Endodermal cell (in vitro differentiated cells): ENCODE measurements at places on chromosomes 16 and 17. TPM values are rescaled to one million over a fixed set of nuclear protein-coding genes. Genes with fewer than 3 reads are reported as not detected.

DNA sequence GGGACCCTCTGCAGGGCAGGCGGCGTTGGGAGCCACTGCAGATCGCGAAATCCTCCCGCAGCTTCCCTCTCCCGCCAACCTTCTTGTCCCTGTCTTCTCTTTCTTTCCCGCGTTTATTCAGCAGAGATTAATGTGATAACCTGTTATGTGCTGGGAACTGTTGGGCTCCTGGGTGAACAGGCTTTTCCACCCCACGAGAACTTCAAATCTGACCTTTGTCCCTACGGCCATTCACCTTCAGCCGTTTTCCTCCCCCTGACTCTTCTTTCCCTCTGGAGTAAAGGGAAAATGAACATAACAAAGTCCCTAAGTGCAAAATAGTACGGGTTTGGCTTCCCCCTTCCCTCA is 15.2 kb upstream of the KPNA2 start:
- H3K4me3 ChIP-seq, result peak overlapping the region; percentile 82
- H3K27me3 ChIP-seq, result no peaks in the 10 kb centered on the region
- no peaks in the 10 kb centered on the region for H3K36me3 ChIP-seq
- peaks cover 4% of the 10 kb centered on the region for H3K4me1 ChIP-seq
- H3K27ac ChIP-seq, result no peak overlapping the region

DNA sequence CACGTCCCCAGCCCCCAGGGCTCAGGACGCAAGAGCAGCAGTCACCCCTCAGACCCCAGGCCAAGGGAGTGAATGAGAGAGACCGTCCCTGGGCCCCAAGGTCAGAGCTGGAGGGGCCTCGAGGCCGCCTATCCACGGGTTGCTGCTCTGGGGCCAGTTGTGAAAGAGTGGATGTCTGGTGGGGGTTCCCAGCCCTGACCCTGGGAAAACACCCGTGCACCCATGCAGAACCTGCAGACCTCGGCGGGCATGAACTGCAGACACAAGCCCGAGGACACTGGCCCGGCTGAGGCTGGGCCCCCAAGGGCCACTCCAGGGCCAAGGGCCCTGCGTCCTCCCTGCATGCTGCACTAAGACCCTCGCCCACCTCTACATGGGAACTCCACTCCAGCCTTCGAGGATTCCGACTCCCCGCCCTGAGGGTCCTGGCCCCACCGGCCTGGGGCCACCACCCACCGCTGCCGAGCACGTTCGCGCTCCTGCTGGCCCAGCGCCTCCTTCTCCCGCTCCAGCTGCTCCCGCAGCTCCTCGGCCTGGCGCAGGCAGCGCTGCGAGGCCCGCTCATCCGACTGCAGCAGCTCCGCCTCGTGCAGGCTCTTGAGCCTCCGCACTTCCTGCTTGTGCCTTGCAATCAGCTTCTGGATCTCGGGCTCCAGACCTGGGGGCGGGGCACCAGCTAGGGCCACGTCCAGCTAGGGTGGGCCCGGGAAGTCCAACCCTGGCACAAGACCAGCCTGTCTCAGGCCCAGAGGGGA is 27.6 kb upstream of the AATK start:
- no peak overlapping the region for H3K4me3 ChIP-seq
- H3K4me1 ChIP-seq, result no peaks in the 10 kb centered on the region
- no peak for DNase-seq
- H3K27ac ChIP-seq, result no peak overlapping the region
- no peaks in the 10 kb centered on the region for H3K36me3 ChIP-seq

GRCh38 chr17:82590881-82591539 is 57.2 kb downstream of the WDR45B start:
- peaks cover 39% of the 10 kb centered on the region for H3K36me3 ChIP-seq
- peak overlapping the region; percentile 57 for H3K27ac ChIP-seq
- H3K4me3 ChIP-seq, result no peak overlapping the region
- no peaks in the 10 kb centered on the region for H3K4me1 ChIP-seq
- DNase-seq, result no peak

The USB1 gene
- total RNA-seq, result 95.2 to 163 TPM (median 162 TPM) in 3 replicates

The CPHXL2 gene
- not detected in 2 replicates for total RNA-seq

The DPEP3 gene
- 2.9 and 3.6 TPM in 2 replicates for total RNA-seq

The CHP2 gene
- 0.46 to 2.3 TPM (median 0.67 TPM) in 3 replicates for total RNA-seq

The WFIKKN2 gene
- 0.35 and 0.45 TPM in 2 replicates for total RNA-seq
